Tracheal epithelial cell (primary cell): ENCODE measurements at places on chromosomes 1 and 21. TPM values are rescaled to one million over a fixed set of nuclear protein-coding genes. Genes with fewer than 3 reads are reported as not detected.

DNASE2B gene
- not detected in 2 replicates for total RNA-seq

C1QB gene
- not detected in 2 replicates for total RNA-seq

STUM gene
- not detected in 2 replicates for total RNA-seq

RNU1-2 gene
- total RNA-seq = under 0.01 TPM in 2 replicates

AQP10 gene
- under 0.01 TPM in 1 of 2 replicates, not detected in the other for total RNA-seq

ADORA1 gene
- total RNA-seq = under 0.01 and 0.72 TPM in 2 replicates

SEMA6C gene
- total RNA-seq = 0.21 and 0.48 TPM in 2 replicates

PCSK9 gene
- 33.9 and 39.8 TPM in 2 replicates for total RNA-seq

TMEM79 gene
- total RNA-seq = 6.3 and 6.8 TPM in 2 replicates

EPHX1 gene
- 16.9 and 25.8 TPM in 2 replicates for total RNA-seq

SH2D5 gene
- 31.5 and 64.6 TPM in 2 replicates for total RNA-seq

TTLL7 gene
- 0.43 and 5.3 TPM in 2 replicates for total RNA-seq

C1orf226 gene
- total RNA-seq = under 0.01 and 0.24 TPM in 2 replicates

AZIN2 gene
- 3.0 and 4.3 TPM in 2 replicates for total RNA-seq

LORICRIN gene
- not detected in 2 replicates for total RNA-seq

PRAMEF33 gene
- not detected in 2 replicates for total RNA-seq

RHCE gene
- total RNA-seq = 0.48 and 3.6 TPM in 2 replicates

ELAPOR1 gene
- total RNA-seq = under 0.01 and 0.24 TPM in 2 replicates

GALNT2 gene
- total RNA-seq = 38.8 and 43.1 TPM in 2 replicates

NDC1 gene
- 20.2 and 24.7 TPM in 2 replicates for total RNA-seq

MYOM3 gene
- total RNA-seq = 0.21 and 1.4 TPM in 2 replicates

S100B gene
- total RNA-seq = not detected in 2 replicates

LDLRAD2 gene
- not detected in 2 replicates for total RNA-seq

MIXL1 gene
- total RNA-seq = not detected in 2 replicates

FCAMR gene
- total RNA-seq = 0.24 TPM in 1 of 2 replicates, not detected in the other

LENEP gene
- 0.72 TPM in 1 of 2 replicates, not detected in the other for total RNA-seq

EDN2 gene
- 5.8 and 14.5 TPM in 2 replicates for total RNA-seq

RIT1 gene
- total RNA-seq = 35.0 and 35.2 TPM in 2 replicates

LINGO4 gene
- not detected in 2 replicates for total RNA-seq
